ENCODE measurements at places on chromosomes 12 and 14.
A peak's percentile ranks its signal among the peaks of the same experiment; 100 is the strongest.

- no peak for DNase-seq
These were observed 25.2 kb downstream of the PMCH start for GRCh38 chr12:102172436-102172835.

GRCh38 chr14:93160353-93160801, 24.3 kb downstream of the MOAP1 start:
- peak; percentile 29 for DNase-seq

DNA sequence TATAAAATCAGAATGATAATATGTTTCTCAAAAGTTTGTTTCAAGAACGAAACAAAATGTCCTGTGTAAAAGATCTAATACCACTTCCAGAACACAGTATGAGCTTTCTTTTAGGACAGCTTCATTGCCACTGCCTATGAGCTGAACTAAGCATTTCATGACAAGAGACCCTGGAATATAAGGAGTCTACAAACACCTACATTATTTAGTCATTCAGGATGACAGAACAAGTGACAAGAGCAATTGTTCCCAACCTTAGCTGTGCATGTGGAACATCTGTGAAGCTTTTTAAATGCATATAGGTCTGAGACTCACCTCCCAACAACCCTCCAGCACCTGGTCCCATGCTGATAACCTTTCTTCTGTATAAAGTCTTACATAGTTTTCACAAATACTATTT, 103.1 kb upstream of the GARIN6 start:
- DNase-seq: no peak

DNA sequence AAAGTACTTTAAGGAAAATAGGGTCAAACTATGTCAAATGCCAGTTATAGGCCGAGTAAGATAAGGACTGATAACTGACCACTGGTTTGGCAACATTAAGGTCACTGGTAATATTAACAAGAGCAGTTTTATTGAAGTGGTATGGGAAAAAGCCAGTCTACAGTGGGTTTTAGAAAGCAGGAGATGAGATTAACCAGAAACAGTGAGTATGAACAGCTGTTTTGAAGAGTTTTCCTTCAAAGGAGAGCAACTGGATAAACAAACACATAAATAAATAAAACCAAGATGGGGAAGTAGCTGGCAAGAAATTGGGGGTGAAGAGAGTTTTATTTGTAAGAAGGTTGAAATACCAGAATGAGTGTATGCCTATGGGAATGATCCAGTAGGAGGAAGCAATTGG, 30.3 kb downstream of the KITLG start:
- no peak for DNase-seq

GRCh38 chr12:47139000-47139681, 59.4 kb upstream of the AMIGO2 start:
- no peak for DNase-seq

GRCh38 chr12:10196210-10196609, 16.5 kb upstream of the GABARAPL1 start:
- no peak for DNase-seq

GRCh38 chr12:102326982-102327381, 129.3 kb upstream of the PMCH start:
- no peak for DNase-seq

DNA sequence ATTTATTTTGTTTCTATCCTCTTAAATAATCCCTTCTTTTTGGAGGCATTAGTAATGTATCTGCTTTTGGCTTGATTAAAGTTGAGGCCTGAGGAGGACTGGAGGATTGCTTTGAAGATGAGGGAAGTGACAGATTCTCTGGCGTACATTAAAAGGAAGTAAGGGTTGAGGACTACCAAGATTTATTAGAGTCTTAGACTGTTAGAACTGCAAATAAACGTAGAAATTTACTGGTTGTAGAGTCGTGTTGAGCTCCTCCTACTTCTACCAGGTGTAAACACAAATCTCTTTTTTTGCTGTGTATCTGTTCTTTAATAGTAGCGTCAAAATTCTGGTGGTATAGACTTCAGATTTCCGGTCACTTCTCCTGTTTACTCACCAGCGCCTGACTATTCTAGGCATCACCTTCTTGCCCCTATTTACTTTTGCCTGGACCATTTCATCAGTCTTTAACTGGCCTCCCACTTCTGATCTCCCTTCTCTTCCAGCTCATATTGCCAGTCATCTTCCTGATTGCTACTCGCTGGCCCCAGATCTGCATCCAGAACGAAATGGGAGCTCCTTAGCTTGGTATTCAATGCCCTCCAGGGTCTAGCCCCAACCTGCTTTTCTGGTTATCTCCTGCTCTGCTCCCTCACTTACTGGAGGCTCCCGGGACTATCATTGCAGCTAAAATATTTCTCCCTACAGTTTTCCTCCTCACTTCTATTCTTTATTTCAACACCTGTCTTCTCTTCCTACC, 8.4 kb upstream of the EID3 start:
- no peak for DNase-seq
